Astrocyte (in vitro differentiated cells and primary cell): ENCODE measurements at places on chromosomes 6 and 20. TPM values are rescaled to one million over a fixed set of nuclear protein-coding genes. Genes with fewer than 3 reads are reported as not detected.
A peak's percentile ranks its signal among the peaks of the same experiment; 100 is the strongest.

Gene SLC26A8
- total RNA-seq, result not detected in 2 replicates

Gene KIF13A
- 38.1 and 38.4 TPM in 2 replicates for total RNA-seq

Gene BFSP1
- total RNA-seq, result 3.7 and 4.2 TPM in 2 replicates

Gene WFDC10B
- total RNA-seq, result not detected in 2 replicates

Gene LZTS3
- 11.2 and 12.6 TPM in 2 replicates for total RNA-seq

Gene TRIM27
- 50.8 and 54.5 TPM in 2 replicates for total RNA-seq

Gene ENPP1
- total RNA-seq, result 7.1 and 8.9 TPM in 2 replicates

Gene FAM217A
- total RNA-seq, result not detected in 2 replicates

Gene TPX2
- total RNA-seq, result 31.7 and 41.6 TPM in 2 replicates

Gene CST8
- not detected in 2 replicates for total RNA-seq

Gene BPIFA1
- not detected in 2 replicates for total RNA-seq

Gene FHL5
- total RNA-seq, result not detected in 2 replicates

Gene LY6G6D
- total RNA-seq, result not detected in 2 replicates

DNA sequence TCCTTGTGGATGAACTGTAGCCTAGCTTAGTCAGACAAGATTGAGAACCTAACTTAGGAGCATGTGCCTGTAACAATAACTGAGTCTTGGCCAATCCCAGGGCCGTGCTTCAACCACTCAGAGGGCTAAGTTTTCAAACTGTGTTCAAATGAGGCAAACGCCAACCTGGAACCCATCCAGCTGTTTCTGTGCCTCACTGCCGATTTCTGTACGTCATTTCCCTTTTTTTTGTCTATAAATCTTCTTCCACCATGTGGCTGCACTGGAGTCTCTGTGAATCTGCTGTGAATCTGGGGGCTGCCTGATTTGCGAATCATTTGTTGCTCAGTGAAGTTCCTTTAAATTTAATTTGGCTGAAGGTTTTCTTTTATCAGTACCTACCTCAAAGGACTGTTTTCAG, 115.0 kb upstream of the CHD6 start:
- no peak for DNase-seq

DNA sequence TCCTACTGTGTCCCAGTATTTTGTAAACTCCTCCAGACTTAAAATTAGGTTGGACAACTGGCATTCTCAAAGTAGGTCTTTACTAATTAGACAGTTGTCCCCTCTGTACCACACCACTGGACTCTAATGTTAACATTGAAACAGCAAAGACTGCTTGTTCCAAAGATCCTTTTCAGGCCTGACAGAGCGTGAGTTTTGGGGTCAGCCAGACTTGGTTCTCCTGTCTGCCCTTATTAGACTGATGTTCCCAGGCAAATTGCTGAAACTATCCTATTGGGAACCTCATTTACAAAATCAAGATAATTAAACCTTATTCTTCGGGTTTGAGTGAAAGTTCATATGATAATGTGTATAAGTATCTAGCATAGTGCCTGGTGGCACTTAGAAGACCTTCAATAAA, 3.7 kb upstream of the BICRAL start:
- no peak for DNase-seq

DNA sequence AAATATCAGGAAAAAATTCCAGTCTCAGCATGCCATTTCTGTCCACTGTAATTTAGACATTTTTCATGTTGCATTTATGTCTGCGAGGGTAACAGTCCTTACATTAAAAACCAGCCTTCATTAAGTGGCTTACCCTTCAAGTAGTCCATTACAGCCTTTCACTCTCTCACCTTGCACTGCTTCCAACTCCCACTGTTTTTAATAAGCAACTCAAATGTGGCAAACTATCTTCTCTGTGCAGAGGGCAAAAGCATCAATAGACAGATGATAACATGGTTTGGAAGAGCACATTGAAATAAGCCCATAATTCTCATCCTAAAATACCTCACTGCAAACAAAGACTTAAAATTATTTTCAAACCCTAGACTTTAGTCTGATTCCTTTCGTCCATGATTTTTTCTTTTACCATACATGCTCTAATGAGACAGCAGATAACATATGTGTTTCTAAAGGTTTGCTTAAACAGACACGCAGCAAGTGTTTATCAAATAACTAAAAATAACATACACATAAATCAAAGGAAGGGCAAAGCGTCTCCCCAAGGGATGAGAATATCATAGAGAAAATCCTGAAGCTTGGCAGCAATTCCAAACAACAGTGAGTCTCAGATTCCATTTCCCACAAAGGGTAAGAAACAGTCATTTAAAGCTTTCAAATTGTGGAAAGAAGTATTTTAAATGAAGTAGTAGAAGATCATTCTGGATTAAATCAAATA, 130.4 kb downstream of the PTPRK start:
- peak; percentile 9 for DNase-seq

GRCh38 chr6:139708337-139709199, 334.1 kb upstream of the CITED2 start:
- peak; percentile 94 for DNase-seq

- peak; percentile 57 for DNase-seq
These were observed 55.2 kb upstream of the ADGRF1 start for GRCh38 chr6:47097092-47097945.

GRCh38 chr6:129908858-129909257, 47.7 kb upstream of the TMEM244 start:
- no peak for DNase-seq

- no peak for DNase-seq
These were observed 643 bp downstream of the DLGAP4 start for GRCh38 chr20:36306553-36307411.

DNA sequence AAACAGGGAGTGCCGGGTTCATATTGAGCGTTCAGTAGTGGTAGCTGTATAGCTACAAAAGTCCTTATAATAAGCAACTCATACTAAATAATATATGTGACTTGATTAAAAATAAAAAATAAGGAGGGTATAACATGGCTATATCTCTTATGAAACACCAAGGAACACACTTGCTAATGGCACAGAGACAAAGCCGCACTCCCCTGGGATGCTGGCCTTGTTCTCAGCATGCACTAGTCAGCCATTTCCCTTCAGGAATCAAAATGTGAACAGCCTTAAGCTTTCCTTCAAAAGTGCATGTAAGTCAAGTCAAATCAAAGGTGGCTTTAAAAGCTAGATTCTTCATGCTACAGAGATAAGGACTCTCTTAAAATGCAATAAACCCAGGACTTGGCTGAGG, 9.4 kb downstream of the HMGCLL1 start:
- DNase-seq, result no peak

GRCh38 chr20:15703171-15703911, 869.9 kb downstream of the KIF16B start:
- peak; percentile 53 for DNase-seq

GRCh38 chr6:158050955-158051354, 69.3 kb downstream of the SYNJ2 start:
- no peak for DNase-seq

DNA sequence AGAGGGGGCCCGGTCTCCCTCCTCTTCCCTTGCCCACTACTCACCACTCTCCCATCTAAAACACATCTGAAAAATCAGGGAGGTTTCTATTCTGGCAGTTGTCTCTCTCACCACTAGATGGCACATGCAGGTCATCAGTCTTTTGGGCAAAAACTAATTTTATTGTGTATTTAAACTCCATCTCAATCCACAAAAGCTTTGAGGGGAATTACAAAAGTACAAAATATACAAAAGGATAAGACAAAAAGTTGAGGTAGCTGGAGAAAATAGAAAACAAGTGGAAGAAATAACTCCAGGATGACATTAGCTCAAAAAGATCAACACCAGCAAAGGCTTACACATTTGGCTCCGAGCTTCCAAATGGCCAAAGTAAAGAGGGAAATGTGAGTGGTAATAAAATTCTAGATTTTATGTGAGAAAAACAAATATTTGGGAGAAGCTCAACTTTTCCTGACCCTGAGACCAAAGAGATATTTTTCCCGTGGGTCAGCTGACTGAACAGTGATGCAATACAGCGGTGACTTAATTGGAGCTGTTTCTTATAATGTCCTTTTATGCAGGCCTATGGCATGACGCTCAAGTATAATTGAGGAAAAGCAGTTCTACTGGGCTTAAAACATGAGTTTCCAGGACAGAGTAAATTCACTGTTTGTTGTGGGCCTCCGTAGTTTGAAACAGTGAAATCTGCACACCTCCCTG, 79.8 kb upstream of the CHD6 start:
- peak; percentile 8 for DNase-seq

GRCh38 chr20:34945315-34946077, 10.1 kb downstream of the GSS start:
- DNase-seq, result no peak

- DNase-seq, result no peak
These were observed 26.2 kb downstream of the MYO6 start for GRCh38 chr6:75775219-75775618.

DNA sequence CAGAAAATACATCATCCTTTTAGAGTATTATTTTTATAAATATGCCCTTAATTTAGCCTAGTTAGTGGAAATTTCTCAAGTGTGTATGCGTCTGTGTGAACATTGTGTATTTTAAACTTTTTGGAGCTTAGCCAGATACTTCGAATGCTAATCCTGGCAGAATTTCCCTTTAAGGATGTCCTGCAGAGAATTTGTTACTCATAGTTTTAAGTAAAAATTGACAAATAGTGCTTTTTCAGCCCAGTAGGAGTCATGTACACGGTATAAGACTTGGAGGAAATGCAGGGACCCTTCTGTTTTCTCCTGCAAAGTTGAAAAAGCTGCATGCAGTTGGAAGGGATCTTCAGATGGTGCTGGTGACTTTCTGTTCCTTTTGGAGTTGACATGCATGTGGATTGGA, at the start of gene FHL5:
FHL5 (plus strand) TSS at position 243 of the 400 bp plus-strand sequence. CDS start 40,486 bp downstream, outside the sequence.
- DNase-seq, result no peak

- DNase-seq, result peak; percentile 35
These were observed 54.2 kb downstream of the ARMC2 start for GRCh38 chr6:108902382-108902792.

DNA sequence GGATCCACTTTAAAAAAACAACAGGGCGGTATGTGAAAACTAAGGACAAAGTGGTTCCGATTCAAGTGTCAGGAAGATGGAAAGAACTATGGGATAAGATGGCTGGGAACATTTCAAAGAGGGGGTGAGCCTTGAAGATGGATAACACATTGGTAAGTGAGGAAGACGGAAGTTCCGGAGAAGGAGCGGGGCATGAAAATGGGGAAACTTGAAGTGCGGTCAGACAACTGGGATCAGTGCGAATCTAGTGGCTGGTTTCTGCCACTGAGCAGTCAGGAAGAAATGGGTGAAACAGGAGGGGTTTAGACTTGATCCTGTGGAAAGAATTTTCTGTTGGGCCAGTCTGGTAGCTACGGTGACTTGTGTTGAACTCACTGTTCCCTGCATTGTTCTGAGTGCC, 1.2 kb downstream of the NAA20 start:
- no peak for DNase-seq

GRCh38 chr6:157800420-157801237, 22.4 kb upstream of the SNX9 start:
- peak; percentile 56 for DNase-seq

GRCh38 chr6:24078200-24078599, 47.8 kb upstream of the NRSN1 start:
- peak; percentile 54 for DNase-seq

DNA sequence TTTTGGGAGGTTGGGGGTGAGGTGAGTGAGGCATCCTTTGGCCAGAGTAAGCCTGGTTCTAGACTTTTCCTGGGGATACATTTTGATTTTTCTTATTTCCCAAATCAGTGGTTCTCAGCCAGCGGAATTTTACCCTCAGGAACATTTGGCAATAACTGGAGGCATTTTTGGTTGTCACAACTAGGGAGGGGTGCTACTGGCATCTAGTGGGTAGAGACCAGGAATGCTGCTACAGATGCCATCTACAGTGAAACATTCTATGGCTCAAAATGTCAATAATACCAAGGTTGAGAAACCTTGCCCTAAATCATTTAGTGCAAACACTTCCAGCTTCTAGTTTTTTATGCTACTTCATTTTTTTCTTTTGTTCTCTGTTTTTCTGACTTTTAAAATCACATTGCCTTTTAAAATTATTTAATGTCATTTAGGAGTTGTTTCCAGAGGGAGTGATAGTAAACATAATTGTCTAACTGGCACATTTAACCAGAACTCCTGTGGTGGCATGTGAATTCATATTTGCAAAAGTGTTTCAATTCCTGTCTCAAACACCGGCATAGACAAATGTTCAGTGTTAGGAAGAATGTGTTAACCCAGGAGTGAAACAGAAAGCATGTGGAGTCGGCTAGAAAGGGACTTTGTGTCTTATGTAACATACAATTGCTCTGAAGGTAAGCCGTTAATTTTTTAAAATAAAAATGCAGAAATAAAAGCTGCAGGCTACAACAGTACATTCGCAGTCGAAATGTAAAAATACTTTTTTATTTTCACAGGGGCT, 59.0 kb downstream of the QRSL1 start:
- DNase-seq, result no peak

GRCh38 chr6:107235511-107235910, 120.2 kb upstream of the BEND3 start:
- DNase-seq, result no peak

GRCh38 chr6:53464927-53465460, 79.9 kb downstream of the GCLC start:
- DNase-seq, result no peak

DNA sequence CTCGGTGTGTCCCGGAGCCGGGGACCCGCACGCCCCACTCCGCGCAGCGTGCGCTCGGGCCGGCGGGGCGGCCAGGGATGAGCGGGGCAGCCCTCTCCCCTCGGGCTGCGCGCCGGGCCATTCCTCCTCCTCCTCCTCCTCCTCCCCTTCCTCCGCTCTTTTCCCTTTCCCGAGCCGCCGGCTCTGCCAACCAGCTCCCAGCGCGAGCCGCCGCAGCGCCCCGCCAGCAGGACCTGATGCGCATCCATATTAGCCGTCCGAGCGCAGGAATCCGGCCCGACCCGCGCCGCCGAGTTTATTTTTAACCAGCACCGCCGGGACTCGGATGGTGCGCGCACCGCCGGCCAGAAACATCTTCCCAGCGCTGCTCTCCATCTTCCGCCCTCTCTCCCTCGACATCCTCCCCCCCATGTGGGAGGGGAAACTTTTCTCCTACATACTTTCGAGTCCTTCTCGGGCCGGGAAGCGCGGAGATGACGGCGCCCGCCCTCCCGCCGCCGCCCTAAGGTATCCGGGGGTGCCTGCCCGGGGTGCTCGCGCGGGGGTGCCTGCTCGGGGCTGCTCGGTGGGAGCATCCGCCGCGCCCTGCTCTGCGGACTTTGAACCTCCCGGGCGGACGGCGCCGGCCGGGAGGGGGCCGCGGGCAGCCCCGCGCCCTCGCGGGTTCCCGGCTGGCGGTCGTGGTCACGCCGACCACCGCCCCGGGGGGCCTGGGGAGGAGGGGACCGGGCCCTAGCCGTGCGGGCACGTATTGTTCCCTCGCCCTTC, 619 bp downstream of the RREB1 start:
- peak; percentile 40 for DNase-seq

GRCh38 chr6:5205877-5206850, 54.6 kb downstream of the LYRM4 start:
- DNase-seq, result peak; percentile 42

- DNase-seq, result peak; percentile 77
These were observed 11.9 kb downstream of the SLX4IP start for GRCh38 chr20:10447028-10447427.

- no peak for DNase-seq
These were observed 20.6 kb downstream of the FKBP5 start for GRCh38 chr6:35668096-35668495.
